ENCODE measurements at places on chromosomes 7 and 10. TPM values are rescaled to one million over a fixed set of nuclear protein-coding genes. Genes with fewer than 3 reads are reported as not detected.
A peak's percentile ranks its signal among the peaks of the same experiment; 100 is the strongest.

DNA sequence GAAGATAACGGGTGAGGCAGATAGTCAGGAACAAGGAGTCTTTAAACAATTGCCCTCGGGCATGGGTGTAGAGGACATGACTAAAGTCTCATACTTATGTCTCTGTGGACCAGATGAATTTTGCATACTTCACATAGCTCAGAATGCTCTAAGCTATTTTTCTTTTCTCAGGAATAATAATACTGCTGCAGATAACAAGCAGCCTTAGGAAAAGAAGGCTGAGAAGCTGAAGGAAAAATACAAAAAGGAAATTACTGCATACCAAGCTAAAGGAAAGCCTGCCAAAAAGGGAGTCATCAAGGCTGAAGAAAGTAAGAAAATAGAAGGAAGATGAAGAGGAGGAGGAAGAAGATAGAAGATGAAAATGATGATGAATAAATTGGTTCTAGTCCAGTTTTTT, 13.4 kb upstream of the ERCC6 start:
- H3K4me1 ChIP-seq, result 0 out of 2 replicates have a peak, but pooled peaks cover 4% of the 10 kb centered on the region
- H3K27ac ChIP-seq, result no peak overlapping the region
- no peak for DNase-seq
- peaks cover 11% of the 10 kb centered on the region for H3K27me3 ChIP-seq

DNA sequence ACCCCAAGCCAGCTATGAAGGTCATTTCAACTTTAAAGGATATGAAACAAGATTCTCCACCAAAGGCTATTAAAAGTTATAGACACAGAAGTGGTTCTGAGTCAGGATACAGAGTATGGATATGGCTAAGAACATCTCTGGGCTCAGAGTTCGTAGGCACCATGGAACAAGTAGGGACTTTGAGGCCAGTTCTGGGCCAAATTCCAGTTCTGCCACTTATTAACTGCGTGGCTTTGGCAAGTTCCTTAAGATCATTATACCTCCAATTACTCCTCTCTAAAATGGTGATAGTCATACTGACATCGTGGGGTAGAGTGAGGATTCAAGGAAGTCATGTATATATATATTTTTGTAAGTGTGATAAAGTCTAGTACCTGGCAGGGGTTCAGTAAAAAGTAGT, 105.8 kb upstream of the NFE2L3 start:
- no peak overlapping the region for H3K27ac ChIP-seq
- no peaks in the 10 kb centered on the region for H3K36me3 ChIP-seq
- peaks cover 16% of the 10 kb centered on the region for H3K27me3 ChIP-seq

- H3K27me3 ChIP-seq, result no peaks in the 10 kb centered on the region
- DNase-seq, result no peak
- H3K4me1 ChIP-seq, result no peaks in the 10 kb centered on the region
- H3K4me3 ChIP-seq, result no peak overlapping the region
These were observed 83.9 kb downstream of the CADPS2 start for GRCh38 chr7:122802301-122802751.

DNA sequence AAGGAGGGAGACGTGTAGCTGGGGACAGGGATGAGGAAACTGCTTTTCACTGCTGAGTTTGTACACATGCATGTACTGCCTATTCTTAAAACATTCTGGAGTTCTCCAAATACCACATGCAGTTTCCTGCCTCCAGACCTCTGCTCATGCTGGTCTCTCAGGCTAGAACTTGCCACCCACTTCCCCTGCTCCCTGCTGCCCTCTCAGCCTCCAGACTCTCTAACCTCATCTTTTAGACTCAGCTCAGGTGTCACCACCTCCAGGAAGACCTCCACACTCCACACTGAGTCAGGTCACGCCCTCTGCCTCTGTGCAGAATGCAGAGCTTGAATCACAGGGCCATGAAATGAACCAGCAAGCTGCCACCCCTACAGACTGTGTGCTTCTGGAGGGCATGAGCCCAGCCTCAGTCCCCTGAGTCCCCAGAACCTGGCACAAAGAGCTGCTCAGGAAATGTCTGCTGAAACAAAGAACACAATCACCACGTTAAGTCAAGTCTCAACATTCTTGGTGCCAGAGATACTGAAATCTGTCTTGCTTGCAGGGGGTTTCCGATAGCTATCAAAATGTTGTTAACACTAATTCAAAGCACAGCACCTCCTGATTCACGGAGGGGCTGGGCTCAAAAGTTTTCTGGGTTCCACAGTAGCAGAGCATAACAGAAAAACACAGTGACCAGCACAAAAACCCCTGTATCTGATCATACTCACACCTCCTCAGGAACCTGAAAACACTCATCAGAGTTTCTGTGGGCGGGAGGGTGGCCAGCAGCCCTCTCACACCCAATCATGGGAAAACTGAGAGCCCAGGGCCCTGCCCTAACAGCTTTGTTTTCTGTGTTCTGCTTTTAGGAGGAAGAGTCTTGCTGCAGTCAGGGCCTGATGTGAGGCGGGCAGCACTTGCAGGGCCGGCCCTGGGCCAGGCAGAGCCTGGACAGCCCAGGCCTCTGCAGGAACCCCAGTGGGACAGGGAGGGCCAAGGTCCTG, 21.1 kb downstream of the FAM53B start:
- H3K4me1 ChIP-seq, result peaks cover 34% of the 10 kb centered on the region
- DNase-seq, result no peak
- H3K27ac ChIP-seq, result peak overlapping the region; percentile 18
- no peaks in the 10 kb centered on the region for H3K27me3 ChIP-seq
- H3K4me3 ChIP-seq, result no peak overlapping the region

DNA sequence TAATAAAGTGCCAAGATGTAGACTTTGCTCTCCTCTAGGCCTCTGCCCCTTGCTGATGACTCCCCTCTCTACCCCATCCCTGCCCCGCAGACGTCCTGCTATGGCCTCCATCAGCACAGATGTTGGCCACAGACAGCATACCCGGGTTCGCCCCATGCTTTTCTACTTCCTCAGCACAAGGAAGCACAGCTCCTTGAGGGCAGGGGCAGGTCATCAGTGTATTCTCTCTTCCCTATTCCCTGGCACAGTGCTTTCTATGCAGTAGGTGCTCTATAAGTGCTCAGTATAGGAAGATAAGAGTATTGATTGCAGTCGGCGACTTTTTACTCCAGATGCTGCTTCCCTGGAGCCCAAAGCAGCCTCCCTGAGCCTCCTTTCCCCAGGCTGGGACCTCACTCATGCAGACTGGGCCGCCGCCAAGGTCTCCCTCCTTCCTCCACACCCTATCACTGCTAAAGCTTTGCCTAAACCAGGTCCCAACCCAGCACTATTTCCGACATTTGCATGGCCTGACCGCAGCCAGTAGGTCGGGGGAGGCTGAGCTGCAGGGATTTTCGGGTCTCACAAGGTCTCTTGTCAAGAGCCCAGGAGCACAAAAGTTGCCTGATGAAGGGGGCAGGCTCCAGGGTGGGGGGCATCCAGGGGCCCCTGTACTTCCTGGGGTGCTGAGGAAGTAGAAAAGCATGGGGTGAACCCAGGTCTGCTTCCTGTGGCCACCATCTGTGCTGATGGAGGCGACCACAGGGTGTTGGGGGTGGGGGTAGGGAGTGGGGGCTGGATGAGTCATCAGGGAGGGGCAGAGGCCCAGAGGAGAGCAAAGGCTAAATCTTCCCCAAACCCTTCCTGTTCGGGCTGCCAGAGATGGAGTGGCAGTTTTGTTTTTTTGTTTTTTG, 8.0 kb downstream of the CALHM3 start:
- no peak for DNase-seq
- H3K27ac ChIP-seq, result no peak overlapping the region

DNA sequence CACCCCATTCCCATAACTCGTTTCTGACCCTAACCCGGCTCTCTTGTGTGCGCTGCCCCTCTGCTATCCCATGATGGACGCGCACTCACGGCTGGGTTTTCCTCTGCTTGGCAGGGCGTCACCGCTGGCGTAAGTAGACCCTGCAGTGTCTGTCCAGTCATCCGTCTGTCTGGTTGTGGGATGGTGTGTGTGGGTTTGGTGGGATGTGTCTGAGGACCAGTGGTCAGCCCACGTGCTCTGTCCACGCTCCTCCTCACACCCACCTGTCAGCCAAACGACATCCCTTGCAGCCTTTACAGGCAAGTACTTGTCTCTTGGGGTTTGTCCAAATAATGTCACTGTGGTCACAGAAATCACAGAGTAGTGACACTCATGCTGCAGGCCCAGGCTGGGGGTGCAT, 20.8 kb downstream of the LDB3 start:
- H3K4me3 ChIP-seq, result no peak overlapping the region
- DNase-seq, result no peak
- H3K27ac ChIP-seq, result no peak overlapping the region
- H3K27me3 ChIP-seq, result no peaks in the 10 kb centered on the region
- H3K36me3 ChIP-seq, result no peaks in the 10 kb centered on the region
- H3K4me1 ChIP-seq, result peaks cover 22% of the 10 kb centered on the region

GRCh38 chr7:157825325-157825724, 488.5 kb downstream of the DNAJB6 start:
- H3K36me3 ChIP-seq, result no peaks in the 10 kb centered on the region
- H3K4me3 ChIP-seq, result no peak overlapping the region
- no peak overlapping the region for H3K27ac ChIP-seq
- no peak for DNase-seq

GRCh38 chr10:1400101-1401070, 336.9 kb downstream of the ADARB2 start:
- no peak for DNase-seq
- no peaks in the 10 kb centered on the region for H3K27me3 ChIP-seq
- H3K36me3 ChIP-seq, result no peaks in the 10 kb centered on the region
- no peak overlapping the region for H3K4me3 ChIP-seq

LRRC61 gene
- total RNA-seq, result 13.8 TPM

GRCh38 chr7:72078301-72078700, 333.8 kb downstream of the CALN1 start:
- H3K4me1 ChIP-seq, result no peaks in the 10 kb centered on the region
- no peak overlapping the region for H3K4me3 ChIP-seq
- H3K36me3 ChIP-seq, result no peaks in the 10 kb centered on the region

SLC18A3 gene
- not detected for total RNA-seq

HPSE2 gene
- not detected for total RNA-seq

DNA sequence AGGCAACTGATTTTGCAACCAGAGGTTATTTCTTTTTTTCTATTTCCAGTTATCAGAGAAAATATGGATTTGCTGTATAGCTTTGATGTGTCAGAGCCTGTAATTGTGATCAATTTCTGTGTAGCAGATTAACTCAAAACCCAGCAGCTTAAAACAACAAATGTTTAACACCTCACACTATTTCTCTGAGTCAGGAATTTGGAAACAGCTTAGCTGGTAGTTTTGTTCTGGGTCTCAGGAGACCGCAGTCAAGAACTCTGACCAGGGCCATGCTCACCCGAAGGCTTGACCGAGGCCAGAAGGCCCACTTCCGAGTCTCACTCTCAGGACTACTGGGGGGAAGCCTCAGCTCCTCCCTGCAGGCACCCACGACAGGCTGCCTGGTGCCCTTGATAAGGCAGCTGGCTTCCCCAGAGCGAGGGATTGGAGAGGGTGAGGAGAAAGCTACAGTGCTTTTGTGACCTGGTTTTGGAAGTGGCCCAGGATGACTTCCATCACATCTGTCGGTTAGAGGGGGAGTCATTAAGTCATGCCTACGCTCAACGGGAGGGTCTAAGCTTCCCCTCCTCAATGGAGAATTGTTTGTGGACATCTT, 105.7 kb upstream of the SHH start:
- DNase-seq, result no peak
- peak overlapping the region; percentile 30 for H3K27ac ChIP-seq
- H3K27me3 ChIP-seq, result no peaks in the 10 kb centered on the region
- peaks cover 27% of the 10 kb centered on the region for H3K4me1 ChIP-seq

DNA sequence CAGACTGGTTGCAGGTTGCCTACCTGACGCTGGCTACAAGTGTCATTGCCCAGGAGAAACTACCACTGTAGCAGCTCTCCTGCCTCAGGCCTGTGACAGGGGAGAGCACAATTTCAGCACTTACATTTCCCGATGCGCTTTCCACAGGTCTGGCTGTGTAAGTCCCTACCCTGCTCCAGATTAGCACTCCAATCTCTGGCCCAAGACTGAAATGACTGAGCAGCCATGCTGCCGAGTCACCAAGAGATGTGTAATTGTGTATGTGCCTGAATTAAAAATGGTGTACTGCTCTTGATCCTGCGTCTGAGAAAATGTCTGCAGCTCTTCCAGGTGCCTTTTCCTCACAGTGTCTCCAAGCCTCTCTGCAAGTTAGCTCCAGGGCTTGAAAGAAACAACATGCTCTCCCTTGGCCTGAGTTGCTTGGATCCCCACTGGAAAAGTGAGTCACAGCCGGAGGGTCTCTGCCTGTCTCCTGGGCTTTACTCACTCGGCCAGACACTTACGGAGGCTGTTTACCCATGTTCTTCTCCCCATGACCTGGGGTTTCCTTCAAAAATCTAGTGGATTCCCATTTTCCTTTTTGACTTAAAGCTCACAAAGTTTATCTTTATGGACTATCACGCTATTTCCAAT, 1001.7 kb upstream of the KCND2 start:
- H3K27me3 ChIP-seq, result no peaks in the 10 kb centered on the region
- no peak for DNase-seq
- H3K4me3 ChIP-seq, result no peak overlapping the region
- H3K27ac ChIP-seq, result no peak overlapping the region
- H3K4me1 ChIP-seq, result no peaks in the 10 kb centered on the region
- no peaks in the 10 kb centered on the region for H3K36me3 ChIP-seq

DNA sequence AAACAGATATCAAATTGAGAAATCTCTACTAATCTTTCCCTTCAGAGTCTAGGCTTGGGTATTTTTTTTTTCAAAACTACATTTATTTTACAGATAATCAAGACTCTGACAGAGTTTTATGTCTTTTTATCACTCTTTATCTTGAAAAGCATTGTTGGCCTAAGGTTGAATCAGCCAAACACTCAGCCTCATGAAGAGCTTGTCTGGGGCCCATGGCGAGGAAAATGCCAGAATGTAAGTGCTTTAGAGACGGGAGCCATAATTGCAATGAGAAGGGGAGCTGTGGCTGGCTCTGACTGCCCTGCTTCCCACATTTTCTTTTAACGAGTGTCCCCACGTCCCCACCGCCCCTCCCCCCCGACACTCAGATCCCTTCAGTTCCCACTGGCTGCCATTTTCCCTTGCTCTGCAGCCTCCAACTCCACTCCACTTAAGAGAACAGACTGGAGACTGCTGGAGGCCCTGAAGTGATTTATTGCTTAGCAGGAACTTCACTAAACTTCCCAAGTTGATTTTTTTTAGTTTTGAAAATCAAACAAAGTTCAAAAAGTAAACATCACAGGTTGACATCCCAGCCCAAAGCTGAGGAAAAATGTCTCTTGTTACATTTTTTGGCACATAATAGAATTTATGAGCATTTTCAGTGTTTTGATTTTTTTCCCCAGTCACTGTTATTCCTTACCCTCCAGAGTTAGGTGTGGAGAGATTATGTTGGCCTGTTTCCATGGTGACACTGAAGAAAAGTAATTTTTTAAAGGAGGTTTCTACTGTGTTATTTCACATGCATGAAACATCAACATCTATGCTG, 637.5 kb upstream of the GALNT17 start:
- H3K27ac ChIP-seq, result no peak overlapping the region
- no peaks in the 10 kb centered on the region for H3K36me3 ChIP-seq
- no peaks in the 10 kb centered on the region for H3K27me3 ChIP-seq
- H3K4me3 ChIP-seq, result no peak overlapping the region
- no peaks in the 10 kb centered on the region for H3K4me1 ChIP-seq
- no peak for DNase-seq

- H3K4me3 ChIP-seq, result no peak overlapping the region
- no peaks in the 10 kb centered on the region for H3K36me3 ChIP-seq
- H3K4me1 ChIP-seq, result peaks cover 28% of the 10 kb centered on the region
- DNase-seq, result no peak
- H3K27ac ChIP-seq, result peak overlapping the region; percentile 75
- H3K27me3 ChIP-seq, result no peaks in the 10 kb centered on the region
These were observed 156.7 kb upstream of the TCF7L2 start for GRCh38 chr10:112793202-112793921.

Data from Panc1 (cell line).